ENCODE measurements at places on chromosomes 5 and 9. TPM values are rescaled to one million over a fixed set of nuclear protein-coding genes. Genes with fewer than 3 reads are reported as not detected.

- H3K4me3 ChIP-seq: no peak overlapping the region
- no peaks in the 10 kb centered on the region for H3K4me1 ChIP-seq
- DNase-seq: no peak
Measured at GRCh38 chr5:145236983-145237382, 598.2 kb downstream of the PRELID2 start.

The AIF1L gene
- 23.3 TPM for total RNA-seq

GRCh38 chr5:133844836-133845235 lies 123.6 kb downstream of the C5orf15 start:
- H3K4me3 ChIP-seq: no peak overlapping the region
- H3K36me3 ChIP-seq: no peaks in the 10 kb centered on the region
- H3K27ac ChIP-seq: no peak overlapping the region
- no peak for DNase-seq

DNA sequence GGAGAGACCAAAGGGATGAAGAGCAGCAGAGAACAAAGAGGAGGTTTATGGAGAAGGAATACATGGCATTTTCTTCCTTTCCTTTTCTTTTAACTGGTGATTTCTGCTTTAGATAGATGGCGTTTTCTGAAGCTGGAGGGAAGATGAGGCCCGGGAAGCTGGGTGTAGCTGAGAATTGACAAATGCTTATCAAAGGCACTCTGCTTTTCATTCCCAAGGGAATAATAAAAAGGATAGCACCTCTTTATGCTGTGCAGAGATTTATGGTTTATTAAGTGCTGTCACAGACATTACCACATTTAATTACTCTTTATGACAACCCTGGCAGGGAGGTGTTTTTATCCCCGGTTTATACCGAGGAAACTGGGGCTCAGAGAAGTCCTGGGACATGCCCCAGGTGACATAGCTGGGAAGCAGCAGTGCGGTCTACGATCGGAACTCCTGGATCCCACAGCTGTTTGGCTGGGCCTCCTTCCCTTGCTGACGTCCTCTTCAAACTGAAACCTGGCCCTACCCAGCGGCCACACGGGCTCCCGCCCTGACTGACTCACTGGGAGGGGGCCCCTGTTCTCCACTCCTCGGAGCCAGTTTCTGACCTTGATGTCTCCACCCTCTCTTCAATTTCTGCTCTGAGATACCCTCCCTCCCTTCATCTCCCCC lies 8.2 kb upstream of the EPB41L4B start:
- no peaks in the 10 kb centered on the region for H3K36me3 ChIP-seq
- H3K4me3 ChIP-seq: no peak overlapping the region
- no peaks in the 10 kb centered on the region for H3K27me3 ChIP-seq
- peaks cover 11% of the 10 kb centered on the region for H3K4me1 ChIP-seq
- no peak for DNase-seq
- peak overlapping the region; percentile 40 for H3K27ac ChIP-seq

DNA sequence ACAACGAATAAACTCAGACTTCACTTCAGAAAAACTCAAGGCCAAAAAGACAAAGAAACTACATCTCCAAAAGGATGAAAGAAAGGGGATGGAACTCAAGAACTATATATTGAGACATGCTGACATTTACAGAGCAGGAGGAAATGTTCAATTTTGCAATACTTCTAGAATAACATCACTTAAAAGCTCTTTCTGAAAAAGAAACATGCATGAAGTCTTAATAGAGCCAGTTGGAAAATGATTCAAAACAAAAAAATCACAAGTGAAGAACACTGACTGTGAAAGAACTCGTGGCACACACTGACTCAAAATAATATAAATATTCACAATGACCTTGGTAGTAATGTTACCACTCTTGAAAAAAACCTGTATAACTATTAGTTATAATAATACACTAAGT lies 267.8 kb upstream of the NREP start:
- no peaks in the 10 kb centered on the region for H3K36me3 ChIP-seq
- DNase-seq: no peak
- H3K27me3 ChIP-seq: no peaks in the 10 kb centered on the region
- no peak overlapping the region for H3K4me3 ChIP-seq

- no peaks in the 10 kb centered on the region for H3K36me3 ChIP-seq
- no peak overlapping the region for H3K27ac ChIP-seq
- H3K4me1 ChIP-seq: peaks cover 27% of the 10 kb centered on the region
- DNase-seq: no peak
- no peak overlapping the region for H3K4me3 ChIP-seq
Measured at GRCh38 chr5:54838843-54839242, 146.6 kb downstream of the ESM1 start.

DNA sequence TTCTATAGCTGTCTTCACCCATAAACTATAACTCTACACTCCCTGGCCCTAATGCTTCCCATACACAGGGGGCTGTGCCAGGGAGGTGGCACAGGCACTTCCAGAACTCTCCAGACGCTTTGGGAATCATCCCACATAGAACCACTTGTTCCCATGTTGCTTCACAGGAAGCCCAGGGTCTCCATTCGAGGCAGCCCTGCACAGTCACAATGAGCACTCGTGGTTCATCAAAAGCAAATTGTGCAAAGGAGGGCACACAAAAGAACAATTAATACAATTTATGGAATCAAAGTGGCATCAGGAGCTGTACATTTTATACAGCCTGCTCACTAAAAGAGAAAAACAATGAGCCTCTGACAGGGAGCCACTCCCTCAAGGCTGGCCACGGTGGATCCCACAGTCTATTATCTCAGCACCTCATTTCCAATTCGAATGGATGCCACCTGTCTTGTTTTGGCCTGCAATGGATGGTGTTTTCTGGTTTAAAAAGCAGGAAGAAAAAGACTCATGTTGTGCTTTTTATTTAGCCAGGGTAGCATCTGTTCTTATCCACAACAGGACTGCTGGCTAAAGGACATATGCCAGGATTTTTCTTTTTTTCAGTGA lies 354.8 kb downstream of the ENC1 start:
- no peak for DNase-seq
- no peaks in the 10 kb centered on the region for H3K27me3 ChIP-seq
- H3K4me1 ChIP-seq: no peaks in the 10 kb centered on the region
- no peaks in the 10 kb centered on the region for H3K36me3 ChIP-seq
- H3K4me3 ChIP-seq: no peak overlapping the region
- no peak overlapping the region for H3K27ac ChIP-seq

The PHAX gene
- 38.7 TPM for total RNA-seq

GRCh38 chr5:55022450-55022849 lies 1.6 kb upstream of the GZMK start:
- H3K36me3 ChIP-seq: no peaks in the 10 kb centered on the region
- no peak for DNase-seq
- H3K27me3 ChIP-seq: no peaks in the 10 kb centered on the region
- H3K4me1 ChIP-seq: no peaks in the 10 kb centered on the region
- H3K4me3 ChIP-seq: no peak overlapping the region

- DNase-seq: no peak
- H3K36me3 ChIP-seq: no peaks in the 10 kb centered on the region
- H3K27ac ChIP-seq: no peak overlapping the region
- no peak overlapping the region for H3K4me3 ChIP-seq
- no peaks in the 10 kb centered on the region for H3K4me1 ChIP-seq
Measured at GRCh38 chr5:127969651-127970050, 113.9 kb upstream of the SLC12A2 start.

The LRSAM1 gene
- 26.2 TPM for total RNA-seq

The EIF4E1B gene
- total RNA-seq: not detected

GRCh38 chr5:154756868-154757813 lies 2.0 kb downstream of the LARP1 start:
- H3K27ac ChIP-seq: peak overlapping the region; percentile 90
- H3K36me3 ChIP-seq: 0 out of 2 replicates have a peak, but pooled peaks cover 1% of the 10 kb centered on the region
- H3K4me1 ChIP-seq: peaks cover 22% of the 10 kb centered on the region
- H3K4me3 ChIP-seq: peak overlapping the region; percentile 68
- no peaks in the 10 kb centered on the region for H3K27me3 ChIP-seq

GRCh38 chr5:120599576-120599975 lies 135.5 kb downstream of the PRR16 start:
- no peaks in the 10 kb centered on the region for H3K27me3 ChIP-seq
- no peak for DNase-seq
- no peak overlapping the region for H3K27ac ChIP-seq
- no peak overlapping the region for H3K4me3 ChIP-seq
- H3K4me1 ChIP-seq: no peaks in the 10 kb centered on the region
- no peaks in the 10 kb centered on the region for H3K36me3 ChIP-seq

The XRCC4 gene
- total RNA-seq: 13.5 TPM

The SMIM33 gene
- total RNA-seq: not detected

The SPINK4 gene
- 2.1 TPM for total RNA-seq

DNA sequence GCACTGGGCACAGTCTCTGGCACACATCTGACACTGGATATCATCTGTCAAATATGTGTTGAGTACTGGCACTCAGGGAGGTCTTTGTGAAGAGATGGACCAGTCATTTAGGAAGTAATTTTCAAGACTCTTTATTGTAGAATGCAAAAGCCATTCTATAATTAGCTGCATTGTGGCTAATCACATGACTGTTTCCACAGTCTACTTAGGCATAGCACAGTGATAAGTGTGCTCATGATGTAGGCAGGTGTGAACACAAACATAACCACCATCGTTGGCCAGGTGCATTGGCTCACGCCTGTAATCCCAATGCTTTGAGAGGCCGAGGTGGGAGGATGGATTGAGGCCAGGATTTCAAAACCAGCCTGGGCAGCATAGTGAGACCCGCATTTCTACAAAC lies 62.2 kb downstream of the CFAP77 start:
- no peak overlapping the region for H3K4me3 ChIP-seq
- H3K27ac ChIP-seq: no peak overlapping the region
- H3K27me3 ChIP-seq: no peaks in the 10 kb centered on the region
- no peak for DNase-seq
- H3K36me3 ChIP-seq: no peaks in the 10 kb centered on the region

DNA sequence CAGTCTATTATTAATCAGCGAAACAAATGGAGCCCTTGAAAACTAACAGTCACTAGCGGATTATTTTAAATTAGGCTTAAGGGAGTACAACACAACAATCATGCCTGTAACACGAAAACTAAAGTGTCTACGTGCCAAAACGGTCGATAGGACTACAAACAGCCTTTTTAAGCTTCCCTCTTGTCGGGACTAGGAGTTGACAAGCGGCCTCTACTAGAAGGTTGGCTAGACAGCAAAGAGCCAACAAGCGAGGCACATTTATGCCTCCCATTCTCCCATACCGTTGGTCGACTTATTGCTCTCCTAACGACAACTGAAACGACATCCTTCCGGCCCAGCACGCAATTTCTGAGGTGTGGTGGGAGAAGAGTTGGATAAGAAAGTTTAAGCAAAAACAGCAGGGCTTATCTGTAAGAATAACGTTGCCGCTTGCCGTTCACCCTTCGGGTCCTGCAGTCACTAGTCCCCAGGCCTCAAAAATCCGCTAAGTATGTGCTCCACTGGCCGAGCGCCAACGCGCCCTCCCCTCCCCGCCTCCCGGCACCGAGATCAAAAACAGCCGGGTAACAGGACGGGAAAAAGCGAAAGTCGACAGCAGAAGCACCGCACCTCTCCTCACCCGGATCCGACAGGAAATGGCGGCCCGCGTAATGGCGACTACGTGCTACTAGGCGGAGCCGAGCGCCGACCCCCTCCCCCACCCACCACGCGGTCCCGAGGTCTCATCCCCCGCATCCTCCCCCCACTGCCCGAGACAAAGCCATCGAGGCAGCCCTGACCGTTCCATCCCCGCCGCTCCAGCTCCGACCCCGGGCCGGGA lies 813 bp downstream of the HNRNPK start:
- H3K36me3 ChIP-seq: no peaks in the 10 kb centered on the region
- H3K4me1 ChIP-seq: peaks cover 11% of the 10 kb centered on the region
- peak; percentile 82 for DNase-seq
- peak overlapping the region; percentile 100 for H3K27ac ChIP-seq
- no peaks in the 10 kb centered on the region for H3K27me3 ChIP-seq

- no peaks in the 10 kb centered on the region for H3K36me3 ChIP-seq
- H3K4me3 ChIP-seq: no peak overlapping the region
- H3K27me3 ChIP-seq: no peaks in the 10 kb centered on the region
- no peaks in the 10 kb centered on the region for H3K4me1 ChIP-seq
- DNase-seq: no peak
- H3K27ac ChIP-seq: no peak overlapping the region
Measured at GRCh38 chr9:114518599-114519022, 13.3 kb upstream of the WHRN start.

The TMEM252 gene
- total RNA-seq: not detected

The GFRA3 gene
- total RNA-seq: 2.4 TPM

- H3K4me1 ChIP-seq: no peaks in the 10 kb centered on the region
- no peak overlapping the region for H3K27ac ChIP-seq
- no peak for DNase-seq
- H3K4me3 ChIP-seq: no peak overlapping the region
Measured at GRCh38 chr5:116502138-116502537, 72.5 kb downstream of the SEMA6A start.

- no peak overlapping the region for H3K4me3 ChIP-seq
- H3K4me1 ChIP-seq: no peaks in the 10 kb centered on the region
- no peak overlapping the region for H3K27ac ChIP-seq
- no peaks in the 10 kb centered on the region for H3K36me3 ChIP-seq
Measured at GRCh38 chr5:85049020-85049419, 664.3 kb upstream of the EDIL3 start.

DNA sequence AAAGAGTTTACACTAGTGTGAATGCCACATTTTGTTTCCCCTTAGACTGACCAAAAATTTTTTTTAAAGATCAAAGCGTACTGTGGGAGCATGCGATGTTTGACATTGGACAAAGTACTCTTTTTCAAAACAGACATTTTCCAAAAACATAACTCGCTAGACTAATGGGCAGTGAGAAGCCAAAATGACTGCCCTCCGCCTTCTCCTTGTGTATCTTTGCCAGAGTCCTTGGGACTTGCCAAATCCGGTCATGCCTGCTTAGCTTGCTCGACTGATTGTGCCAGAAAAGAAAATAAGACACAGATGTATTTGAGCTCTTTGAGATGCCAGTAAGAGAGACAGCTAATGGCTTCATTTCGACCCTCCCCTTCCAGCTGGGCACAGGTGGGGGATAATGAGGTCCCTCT lies 157.5 kb downstream of the MAPKAP1 start:
- H3K4me1 ChIP-seq: no peaks in the 10 kb centered on the region
- H3K4me3 ChIP-seq: no peak overlapping the region
- no peak overlapping the region for H3K27ac ChIP-seq
- H3K36me3 ChIP-seq: no peaks in the 10 kb centered on the region
- DNase-seq: no peak
- no peaks in the 10 kb centered on the region for H3K27me3 ChIP-seq

GRCh38 chr5:79297661-79298060 lies 61.7 kb downstream of the JMY start:
- H3K4me3 ChIP-seq: no peak overlapping the region
- no peaks in the 10 kb centered on the region for H3K27me3 ChIP-seq
- no peak overlapping the region for H3K27ac ChIP-seq
- no peaks in the 10 kb centered on the region for H3K4me1 ChIP-seq
- peaks cover 2% of the 10 kb centered on the region for H3K36me3 ChIP-seq

- H3K4me3 ChIP-seq: no peak overlapping the region
- no peaks in the 10 kb centered on the region for H3K27me3 ChIP-seq
- H3K27ac ChIP-seq: no peak overlapping the region
- DNase-seq: no peak
Measured at GRCh38 chr5:6106756-6107155, 271.6 kb downstream of the MED10 start.

GRCh38 chr5:114504560-114504959 lies 142.7 kb downstream of the KCNN2 start:
- no peak overlapping the region for H3K27ac ChIP-seq
- H3K27me3 ChIP-seq: no peaks in the 10 kb centered on the region
- DNase-seq: no peak
- peaks cover under 1% of the 10 kb centered on the region for H3K4me1 ChIP-seq
